Thoracic aorta (tissue), 2 donors: ENCODE measurements at places on chromosomes 2 and 18. TPM values are rescaled to one million over a fixed set of nuclear protein-coding genes. Genes with fewer than 3 reads are reported as not detected.

The MARCHF4 gene
- 0.14 TPM for total RNA-seq

DNA sequence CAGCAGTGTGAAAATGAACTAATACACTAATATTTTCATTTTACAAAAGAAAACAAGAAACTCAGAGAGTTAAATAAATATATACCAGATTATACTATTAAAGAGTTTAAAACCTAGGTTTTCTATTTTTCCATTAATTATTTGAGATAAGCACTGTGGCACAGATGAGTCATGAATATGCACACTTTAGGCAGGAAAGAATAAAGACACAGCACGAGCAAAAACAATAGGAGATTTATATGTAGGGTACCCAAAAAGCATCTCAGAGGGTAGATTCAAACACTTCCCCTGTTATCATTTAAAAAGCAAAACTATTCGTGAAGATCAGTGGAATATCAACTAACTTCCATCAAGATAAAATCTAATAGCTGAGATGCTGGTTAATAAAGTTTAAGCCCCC, 430.6 kb downstream of the ERBB4 start:
- DNase-seq = no peak

The GDF7 gene
- 39.7 TPM for total RNA-seq

- no peak for DNase-seq
Measured at GRCh38 chr18:32072321-32072720, 19.4 kb upstream of the RNF138 start.

DNA sequence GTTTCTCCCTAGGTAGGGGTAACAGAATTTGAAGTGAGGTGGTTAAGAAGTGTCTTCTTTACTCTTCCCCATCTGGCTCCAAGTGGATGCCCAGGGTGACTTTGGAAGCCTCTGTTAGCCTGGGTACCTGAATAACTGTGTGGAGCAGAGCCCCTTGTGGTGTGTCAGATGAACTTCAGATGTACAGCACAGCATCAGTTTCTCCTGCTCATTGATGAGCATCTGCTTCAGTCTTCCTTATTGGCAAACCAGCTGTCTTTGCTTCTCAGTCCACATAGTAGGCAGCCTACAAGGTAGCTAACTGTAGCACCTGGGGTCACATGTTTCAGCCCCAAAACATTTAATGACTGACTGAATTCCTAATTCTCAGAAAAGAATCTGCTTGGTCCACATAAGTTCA, 56.2 kb upstream of the ATP8B1 start:
- no peak for DNase-seq

DNA sequence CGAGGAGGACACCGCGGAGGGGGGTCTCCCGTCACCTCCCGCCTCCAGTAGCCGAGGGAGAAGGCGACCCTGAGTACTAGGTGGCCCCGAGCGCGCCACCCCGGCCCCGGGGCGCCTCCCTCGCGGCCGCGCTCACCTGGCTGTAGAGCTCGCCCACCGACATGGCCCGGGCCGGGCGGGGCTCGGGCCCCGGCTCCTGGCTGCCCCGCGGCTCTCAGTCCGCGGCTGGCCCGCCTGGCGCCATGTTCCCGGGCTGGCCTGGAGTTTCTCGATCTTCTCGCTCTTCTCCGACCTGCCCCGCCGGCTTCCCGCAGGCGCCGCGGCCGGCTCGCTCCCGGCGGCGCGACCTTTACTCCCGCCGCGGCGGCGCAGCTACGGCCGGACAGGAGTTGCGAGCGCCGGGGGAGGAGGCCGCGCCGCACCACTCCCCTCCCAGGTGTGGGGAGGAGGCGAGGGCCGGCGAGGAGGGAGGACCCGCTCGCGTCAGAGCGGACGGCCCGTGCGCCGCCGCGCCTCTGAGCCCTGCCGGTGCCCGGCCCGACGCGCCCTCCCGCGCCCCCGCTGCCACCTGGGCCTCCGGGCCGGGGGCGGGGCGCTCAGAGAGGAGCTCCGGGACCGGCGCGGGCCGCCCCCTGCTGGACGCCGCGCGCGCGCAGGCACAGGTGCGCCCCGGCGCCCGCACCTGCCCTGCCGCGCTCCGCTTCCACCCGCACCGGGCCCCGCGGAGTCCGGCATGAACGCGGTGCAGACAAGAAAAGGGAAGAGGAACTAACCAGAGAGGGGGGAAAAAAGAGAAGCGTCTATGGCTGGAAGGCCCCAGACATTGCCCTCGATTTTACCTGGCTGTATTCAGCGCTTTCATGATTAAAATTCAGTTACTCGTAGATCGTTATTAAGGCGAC, at the start of gene MYO5B:
TSS of gene MYO5B (minus strand) at position 517 of the 902 bp plus-strand sequence. CDS start at position 163, 354 bp downstream.
- no peak for DNase-seq

The UGT1A5 gene
- not detected for total RNA-seq

DNA sequence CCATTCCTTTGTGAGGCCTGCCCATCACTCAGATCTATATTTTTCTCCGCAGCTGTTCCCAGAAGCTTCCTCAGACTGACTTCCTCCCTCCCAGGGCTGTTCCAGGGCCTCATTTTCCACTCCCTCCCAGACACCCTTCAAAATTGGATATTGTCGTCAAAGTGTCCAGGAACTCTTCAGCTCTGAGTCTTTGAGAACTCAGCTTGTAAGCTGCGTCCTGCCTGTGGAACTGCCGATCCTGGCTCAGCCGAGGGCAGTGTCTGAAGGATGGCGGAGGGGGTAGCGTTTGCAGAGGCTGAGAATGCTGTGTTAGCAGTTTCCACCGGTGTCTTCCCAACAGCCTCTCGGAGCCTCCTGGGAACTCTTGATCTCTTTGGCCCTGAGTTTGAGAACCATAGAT, 27.1 kb downstream of the NCK2 start:
- no peak for DNase-seq

DNA sequence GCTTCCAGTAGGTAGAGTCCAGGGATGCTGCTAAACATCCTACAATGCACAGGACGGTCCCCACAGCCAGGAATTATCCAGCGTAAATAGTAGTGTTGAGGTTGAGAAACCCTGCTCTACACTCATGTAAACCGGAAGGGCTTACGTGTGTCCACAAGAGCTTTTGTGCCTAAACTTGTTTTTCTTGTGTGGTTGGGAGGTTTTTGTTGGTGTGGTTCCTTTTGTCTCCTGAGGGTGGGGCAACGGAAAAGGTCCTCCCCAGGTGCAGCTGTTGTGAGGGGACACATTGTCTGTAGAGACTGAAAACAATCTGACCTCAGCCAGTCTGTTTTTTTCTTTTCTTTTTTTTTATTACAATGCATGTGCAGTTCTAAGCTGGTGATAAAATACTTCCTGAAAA, 72.7 kb upstream of the MGAT5 start:
- DNase-seq = no peak

The APCDD1 gene
- total RNA-seq = 38.2 TPM

The UPP2 gene
- total RNA-seq = not detected

The HJURP gene
- 1.6 TPM for total RNA-seq

- no peak for DNase-seq
Measured at GRCh38 chr2:98465456-98466226, 21.0 kb downstream of the INPP4A start.

GRCh38 chr18:48963586-48964470, 13.1 kb upstream of the SMAD7 start:
- no peak for DNase-seq

The MALL gene
- total RNA-seq = 27.6 TPM

The ANKRD36C gene
- total RNA-seq = 89.4 TPM

DNA sequence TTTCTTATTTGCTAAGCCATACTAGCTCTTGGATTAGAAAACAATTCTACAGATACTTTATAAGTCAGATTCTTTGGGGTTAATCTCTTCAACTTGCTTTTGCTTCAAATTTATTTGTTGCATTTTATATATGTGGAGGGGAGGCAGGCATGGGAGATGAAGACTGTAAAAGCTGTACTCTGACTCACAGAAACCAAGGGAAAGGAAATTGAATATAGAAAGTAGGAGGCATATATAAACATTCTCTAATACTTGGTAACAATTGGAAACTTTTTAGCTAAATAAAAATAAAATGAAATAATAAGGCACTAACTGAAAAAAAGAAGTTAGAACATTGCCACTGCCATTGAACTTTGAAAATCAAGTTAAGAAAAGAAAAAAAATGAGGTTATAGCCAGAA, 21.3 kb downstream of the PLA2R1 start:
- DNase-seq = no peak

DNA sequence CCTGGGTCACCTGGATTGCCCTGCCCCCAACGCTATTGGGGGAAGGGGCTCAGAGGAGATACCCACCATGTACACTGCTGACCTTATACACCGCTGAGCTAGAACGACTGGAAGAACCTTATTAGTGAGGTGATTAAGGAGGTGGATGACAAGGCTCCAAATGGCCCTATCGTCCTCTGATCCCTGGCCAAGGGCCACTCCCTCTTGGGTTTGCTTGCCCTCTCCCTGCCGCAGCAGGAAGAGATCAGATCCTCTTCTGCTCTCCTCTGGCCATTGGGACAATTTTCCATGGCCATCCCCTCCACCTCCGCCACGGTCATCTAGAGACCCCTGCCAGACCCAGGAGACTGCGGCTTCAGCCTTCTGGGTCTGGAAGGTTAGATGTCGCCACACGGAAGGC, 1.2 kb downstream of the ZNF514 start:
- DNase-seq = no peak

The COL4A3 gene
- total RNA-seq = 29.6 TPM

GRCh38 chr18:23779696-23780303, 90.5 kb downstream of the LAMA3 start:
- no peak for DNase-seq
